Osteoblast (primary cell): ENCODE measurements at places on chromosomes 3 and 15. TPM values are rescaled to one million over a fixed set of nuclear protein-coding genes. Genes with fewer than 3 reads are reported as not detected.
A peak's percentile ranks its signal among the peaks of the same experiment; 100 is the strongest.

Gene PDCD7
- 19.5 and 20.3 TPM in 2 replicates for total RNA-seq

Gene ARHGEF26
- 2.7 and 3.6 TPM in 2 replicates for total RNA-seq

Gene GPR176
- total RNA-seq: 136 and 173 TPM in 2 replicates

Gene AGBL1
- not detected in 2 replicates for total RNA-seq

DNA sequence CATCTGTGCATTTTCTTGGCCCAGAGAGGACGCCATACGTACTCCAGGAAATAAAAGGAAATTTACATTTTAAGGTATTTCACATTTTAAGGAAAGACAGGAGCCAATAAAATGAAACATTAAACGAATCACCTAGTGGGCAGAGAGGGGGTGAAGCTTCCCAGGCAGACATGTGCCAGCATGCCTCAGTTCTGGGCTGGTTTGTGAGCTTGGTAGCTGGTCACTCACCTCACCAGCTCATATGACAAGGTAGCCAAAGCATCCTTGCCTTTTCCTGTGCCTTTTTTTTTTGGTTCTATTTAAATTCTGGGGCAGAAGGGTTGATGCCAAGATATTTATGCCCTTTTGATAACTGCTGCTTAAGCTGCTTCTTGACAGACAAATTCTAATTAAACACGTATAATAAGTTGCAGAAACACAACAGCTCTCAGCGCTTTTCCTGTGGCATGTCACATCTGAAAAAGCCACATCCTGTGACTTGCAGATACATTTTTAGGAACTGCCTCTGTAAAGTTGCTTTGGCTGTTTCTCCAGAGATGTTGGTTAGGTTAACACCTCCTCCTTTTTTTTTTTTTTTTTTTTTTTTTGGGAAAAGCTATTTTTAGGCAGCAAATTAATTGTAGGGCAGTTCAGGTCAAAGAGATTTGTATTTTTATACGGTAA, 218.6 kb downstream of the PDCD6IP start:
- H3K4me1 ChIP-seq: peaks cover 8% of the 10 kb centered on the region
- H3K27ac ChIP-seq: no peak overlapping the region
- H3K36me3 ChIP-seq: no peaks in the 10 kb centered on the region

DNA sequence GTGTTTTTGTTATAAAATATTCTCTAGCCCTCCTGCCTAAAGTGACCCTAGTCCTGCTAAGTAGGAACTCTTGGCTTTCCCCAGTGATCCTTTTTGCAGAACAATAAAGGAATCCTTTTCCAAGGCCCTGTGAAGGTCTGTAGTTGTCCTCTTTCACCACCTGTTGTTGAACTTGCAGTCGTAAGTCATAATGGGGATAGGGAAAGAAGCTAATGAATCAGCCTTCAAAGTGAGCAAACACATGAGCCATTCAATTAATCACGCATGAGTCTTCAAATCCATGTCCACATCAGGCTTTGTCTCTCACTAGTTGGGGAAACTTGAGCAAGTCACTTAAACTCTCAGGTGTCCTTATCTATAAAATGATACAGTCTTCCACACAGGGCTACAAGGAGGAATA, 27.6 kb downstream of the ZNF860 start:
- no peak for DNase-seq
- no peaks in the 10 kb centered on the region for H3K4me1 ChIP-seq
- H3K4me3 ChIP-seq: no peak overlapping the region
- H3K27me3 ChIP-seq: peaks cover 2% of the 10 kb centered on the region
- H3K27ac ChIP-seq: no peak overlapping the region
- H3K36me3 ChIP-seq: no peaks in the 10 kb centered on the region

- H3K27ac ChIP-seq: no peak overlapping the region
- no peaks in the 10 kb centered on the region for H3K4me1 ChIP-seq
- no peak for DNase-seq
- H3K4me3 ChIP-seq: no peak overlapping the region
- H3K27me3 ChIP-seq: no peaks in the 10 kb centered on the region
- H3K36me3 ChIP-seq: no peaks in the 10 kb centered on the region
Observed at GRCh38 chr3:40864915-40865314, 334.4 kb upstream of the CTNNB1 start.

DNA sequence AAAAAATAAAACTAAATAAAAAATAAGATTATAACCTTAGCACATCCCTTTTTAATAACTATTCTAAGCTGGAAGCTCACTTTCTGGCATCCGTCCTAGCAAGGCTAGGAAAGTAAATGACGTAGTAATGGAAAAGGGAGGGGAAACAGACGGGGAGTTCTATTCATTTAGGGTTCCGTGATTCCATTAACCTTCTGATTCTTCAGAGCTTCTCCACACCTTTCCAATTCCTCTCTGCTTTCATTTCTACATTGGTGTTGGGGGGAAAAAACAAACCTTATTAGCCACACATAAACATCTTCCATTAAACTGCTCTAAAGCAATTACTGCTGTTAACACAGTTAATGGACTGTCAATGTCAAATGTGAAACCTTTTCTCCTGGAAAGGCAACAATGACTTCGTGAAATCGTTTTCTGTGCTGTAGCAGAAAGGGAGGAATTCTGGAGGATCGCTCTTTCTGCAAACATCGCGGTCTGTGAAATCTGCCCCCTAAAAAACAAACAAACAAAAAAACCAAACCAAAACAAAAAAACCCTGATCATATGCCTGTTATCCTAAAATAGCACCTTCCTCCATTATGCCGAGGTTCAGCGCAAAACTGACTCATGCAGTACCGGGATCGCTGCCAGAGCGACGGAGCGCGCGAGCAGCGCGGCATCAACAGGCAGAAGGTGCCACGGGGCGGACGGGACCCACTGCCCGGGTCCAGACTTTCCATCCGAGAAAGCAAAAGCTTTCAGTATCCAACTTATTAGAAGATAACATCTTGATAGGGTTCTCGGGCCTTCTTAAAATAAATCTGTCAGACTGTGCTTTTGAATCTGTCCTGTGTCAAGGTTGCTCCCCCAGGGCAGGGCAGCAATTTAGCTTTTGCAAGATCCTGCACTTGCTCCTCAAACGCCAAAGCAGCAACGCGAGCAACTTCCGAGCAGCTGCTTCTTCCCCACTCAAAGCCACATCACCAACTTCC, 156.2 kb downstream of the FGF12 start:
- peaks cover 12% of the 10 kb centered on the region for H3K4me1 ChIP-seq
- no peaks in the 10 kb centered on the region for H3K36me3 ChIP-seq
- peak; percentile 81 for DNase-seq
- H3K4me3 ChIP-seq: peak overlapping the region; percentile 75
- H3K27ac ChIP-seq: peak overlapping the region; percentile 15
- H3K27me3 ChIP-seq: no peaks in the 10 kb centered on the region

- H3K4me1 ChIP-seq: peaks cover 19% of the 10 kb centered on the region
- peak overlapping the region; percentile 33 for H3K27ac ChIP-seq
- H3K4me3 ChIP-seq: no peak overlapping the region
Observed at GRCh38 chr3:194536871-194537637, 50.3 kb upstream of the ATP13A3 start.

DNA sequence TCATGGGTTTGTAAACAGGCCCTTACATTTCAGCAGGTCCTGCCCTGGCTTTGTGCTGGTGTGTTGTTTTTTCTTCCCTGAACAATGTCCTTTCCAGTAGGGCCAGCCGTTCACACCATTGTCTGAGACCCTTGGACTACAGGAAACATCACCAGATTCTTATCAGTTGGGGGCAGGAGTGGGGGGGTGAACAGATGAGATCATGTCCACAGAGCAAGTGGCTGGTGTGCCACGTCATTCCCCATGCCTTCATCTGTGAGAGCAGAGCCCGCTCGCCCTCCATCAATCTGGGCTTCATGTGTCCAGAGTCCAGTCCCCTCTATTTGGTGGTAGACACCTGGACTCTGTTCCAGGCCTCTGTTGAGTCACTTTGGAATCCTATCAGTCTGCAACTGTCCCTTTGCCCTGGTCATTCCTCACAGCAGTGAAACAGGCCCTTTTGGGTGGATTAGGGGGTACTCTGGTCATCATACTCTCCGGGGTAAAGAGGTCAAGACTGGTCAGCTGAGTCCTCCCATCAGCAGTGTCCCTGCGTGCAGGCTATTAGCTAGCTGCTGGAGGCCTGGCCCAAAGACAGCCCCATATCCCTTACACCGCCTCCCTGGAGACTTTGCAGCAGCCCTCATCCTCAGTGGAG, 15.0 kb downstream of the SEMA3G start:
- no peak overlapping the region for H3K27ac ChIP-seq
- H3K4me3 ChIP-seq: no peak overlapping the region
- no peak for DNase-seq
- H3K4me1 ChIP-seq: peaks cover 4% of the 10 kb centered on the region
- no peaks in the 10 kb centered on the region for H3K36me3 ChIP-seq

DNA sequence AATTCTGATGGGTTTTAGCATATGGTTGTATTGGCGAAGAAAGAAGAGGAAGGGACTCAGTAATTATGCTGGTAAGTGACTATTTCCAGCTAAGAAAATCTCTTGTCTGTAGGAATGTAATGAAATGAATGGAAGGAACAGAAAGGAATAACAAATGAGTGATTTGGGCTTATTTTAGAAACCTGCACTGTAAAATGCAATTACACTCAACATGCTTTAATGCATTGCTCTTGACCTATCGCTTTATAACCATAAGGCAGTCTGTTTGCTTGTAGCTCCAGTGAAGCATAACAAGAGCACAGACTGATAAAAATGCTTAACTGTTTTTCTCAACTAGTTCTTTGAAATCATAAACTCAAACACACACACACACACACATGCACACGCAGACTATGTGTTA, 549.0 kb downstream of the ROBO2 start:
- no peak overlapping the region for H3K27ac ChIP-seq
- H3K4me1 ChIP-seq: no peaks in the 10 kb centered on the region
- no peaks in the 10 kb centered on the region for H3K36me3 ChIP-seq
- H3K27me3 ChIP-seq: no peaks in the 10 kb centered on the region
- DNase-seq: no peak
- H3K4me3 ChIP-seq: no peak overlapping the region

DNA sequence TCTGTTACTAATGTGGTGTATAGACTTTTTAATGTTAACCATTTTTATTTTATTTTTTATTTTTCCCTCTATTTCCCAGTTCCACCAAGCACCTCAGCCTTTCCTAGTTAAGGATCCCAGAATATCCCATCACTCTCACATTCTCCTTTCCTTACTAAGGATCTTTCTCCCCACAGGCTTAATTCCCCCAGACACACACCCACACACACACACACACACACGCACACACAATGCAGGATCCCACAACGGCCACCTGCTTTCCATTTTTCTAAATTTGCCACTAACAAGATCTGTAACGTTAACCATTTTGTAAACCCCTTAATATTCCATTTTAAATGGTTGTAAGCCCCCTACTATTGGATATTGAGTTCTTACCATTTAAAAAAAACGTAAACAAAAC, 404.1 kb downstream of the ZIC1 start:
- no peaks in the 10 kb centered on the region for H3K36me3 ChIP-seq
- no peak for DNase-seq
- H3K27me3 ChIP-seq: no peaks in the 10 kb centered on the region
- H3K4me3 ChIP-seq: no peak overlapping the region

- H3K4me1 ChIP-seq: peaks cover 5% of the 10 kb centered on the region
- H3K27ac ChIP-seq: no peak overlapping the region
Observed at GRCh38 chr3:182809531-182809930, 16.2 kb downstream of the ATP11B start.

DNA sequence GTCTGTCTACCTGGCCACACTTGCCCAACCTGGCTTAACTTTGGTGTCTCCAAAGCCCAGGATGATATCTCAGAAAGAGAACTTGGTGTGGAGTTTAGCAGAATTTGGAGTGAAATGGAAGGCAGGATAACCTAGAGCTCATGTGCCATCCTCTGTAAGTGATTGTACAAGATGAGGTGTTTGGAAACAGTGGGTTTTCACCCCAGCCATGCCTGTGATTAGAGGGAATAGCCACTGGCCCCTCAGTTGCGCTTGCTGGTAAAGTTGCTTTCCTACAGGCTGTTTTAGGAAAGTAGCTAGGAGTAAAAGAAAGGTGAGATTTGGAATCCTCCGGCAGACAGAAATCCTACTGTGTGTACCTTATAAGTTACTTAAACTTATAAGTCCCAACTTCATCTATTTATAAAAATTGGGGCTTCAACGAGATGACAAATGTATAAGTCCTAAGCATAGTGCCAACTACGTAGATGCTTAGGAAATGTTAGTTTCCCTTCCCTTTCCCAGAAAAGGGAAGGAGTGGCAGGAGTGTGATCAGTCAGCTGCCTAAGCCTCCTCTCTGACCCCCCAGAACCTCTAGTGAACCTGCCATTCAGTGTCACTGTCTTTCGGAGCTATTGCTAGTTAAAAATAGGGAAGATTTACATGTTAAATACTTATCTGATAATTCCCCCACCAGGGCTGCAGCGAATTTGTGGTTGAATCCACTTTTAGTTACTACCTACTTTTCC, 13.4 kb upstream of the BMF start:
- peaks cover 13% of the 10 kb centered on the region for H3K27me3 ChIP-seq
- no peaks in the 10 kb centered on the region for H3K4me1 ChIP-seq
- H3K36me3 ChIP-seq: no peaks in the 10 kb centered on the region
- H3K27ac ChIP-seq: no peak overlapping the region
- no peak for DNase-seq

DNA sequence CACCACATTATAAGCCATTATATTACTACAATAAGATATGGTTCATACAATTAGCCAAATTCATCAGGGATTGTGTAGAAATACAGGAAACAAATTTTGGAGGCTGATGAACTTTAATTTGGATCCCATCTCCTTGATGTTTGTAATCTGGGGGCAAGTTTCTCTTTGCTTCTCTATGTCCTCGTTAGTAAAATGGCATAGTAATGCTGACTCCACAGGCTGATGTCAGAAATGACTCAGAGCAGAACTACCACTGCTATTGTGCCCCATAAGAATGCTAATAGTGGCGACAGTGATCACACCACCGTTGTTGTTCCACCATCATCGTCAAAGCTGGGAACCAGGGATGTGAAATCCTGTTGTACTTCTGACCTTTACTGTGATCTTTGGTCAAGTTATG, 722.3 kb upstream of the LMCD1 start:
- no peak for DNase-seq
- H3K27me3 ChIP-seq: no peaks in the 10 kb centered on the region
- H3K4me1 ChIP-seq: no peaks in the 10 kb centered on the region
- H3K4me3 ChIP-seq: no peak overlapping the region

DNA sequence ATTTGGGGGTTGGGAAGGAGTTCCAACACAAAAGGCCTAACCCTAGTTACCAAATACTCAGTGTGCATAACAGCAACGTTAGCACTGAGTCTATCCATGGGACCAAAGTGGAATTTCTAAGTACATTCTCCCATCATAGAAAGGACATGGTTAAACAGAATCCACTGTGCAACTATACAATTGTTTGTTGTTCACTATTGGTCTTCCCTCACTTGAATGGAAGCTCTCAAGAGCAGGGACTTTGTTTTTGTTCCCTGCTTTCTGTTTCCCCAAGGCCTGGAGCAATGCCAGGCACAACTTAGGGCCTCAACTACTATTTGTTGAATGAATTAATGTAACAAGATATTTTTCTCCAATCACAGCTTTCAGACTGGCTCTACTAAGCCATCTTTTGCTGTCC, 25.6 kb downstream of the COL8A1 start:
- H3K4me1 ChIP-seq: peaks cover 74% of the 10 kb centered on the region
- DNase-seq: no peak
- peaks cover 39% of the 10 kb centered on the region for H3K36me3 ChIP-seq
- no peak overlapping the region for H3K4me3 ChIP-seq
